ENCODE measurements at places on chromosomes 5 and 9.
A peak's percentile ranks its signal among the peaks of the same experiment; 100 is the strongest.

- no peak for DNase-seq
Observed at GRCh38 chr5:150598821-150599273, 41.6 kb upstream of the SYNPO start.

- no peak for DNase-seq
Observed at GRCh38 chr5:146754621-146755020, 123.9 kb downstream of the PPP2R2B start.

DNA sequence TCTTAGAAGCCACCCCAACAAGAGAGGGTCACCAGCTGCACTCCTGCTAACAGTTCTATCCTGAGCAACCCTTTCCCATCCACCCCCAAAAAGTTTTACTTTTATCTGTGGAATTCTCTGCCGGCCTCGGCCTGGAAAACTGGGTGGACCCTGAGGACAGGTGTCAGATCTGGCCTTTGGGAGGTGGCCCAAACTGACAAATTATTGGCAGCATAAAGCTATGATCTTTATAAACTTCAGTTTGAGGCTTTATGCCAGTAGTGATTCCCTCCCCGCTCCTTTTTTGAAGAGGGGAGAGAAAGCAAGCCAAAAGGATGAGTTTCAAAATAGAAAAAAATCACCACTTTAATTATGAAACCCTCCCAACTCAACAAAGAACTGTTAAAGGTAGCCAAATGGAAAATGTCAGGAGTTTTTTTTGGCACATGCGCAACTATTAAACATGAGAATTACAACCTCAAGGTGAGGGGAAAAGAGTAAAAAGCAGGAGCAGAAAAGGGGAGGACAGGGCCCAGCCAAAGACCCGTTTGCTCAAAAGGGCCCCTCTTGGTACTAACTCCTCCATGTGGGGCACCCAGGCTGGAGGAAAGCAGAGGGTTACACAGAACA is 49.4 kb downstream of the FBXW11 start:
- no peak for DNase-seq

DNA sequence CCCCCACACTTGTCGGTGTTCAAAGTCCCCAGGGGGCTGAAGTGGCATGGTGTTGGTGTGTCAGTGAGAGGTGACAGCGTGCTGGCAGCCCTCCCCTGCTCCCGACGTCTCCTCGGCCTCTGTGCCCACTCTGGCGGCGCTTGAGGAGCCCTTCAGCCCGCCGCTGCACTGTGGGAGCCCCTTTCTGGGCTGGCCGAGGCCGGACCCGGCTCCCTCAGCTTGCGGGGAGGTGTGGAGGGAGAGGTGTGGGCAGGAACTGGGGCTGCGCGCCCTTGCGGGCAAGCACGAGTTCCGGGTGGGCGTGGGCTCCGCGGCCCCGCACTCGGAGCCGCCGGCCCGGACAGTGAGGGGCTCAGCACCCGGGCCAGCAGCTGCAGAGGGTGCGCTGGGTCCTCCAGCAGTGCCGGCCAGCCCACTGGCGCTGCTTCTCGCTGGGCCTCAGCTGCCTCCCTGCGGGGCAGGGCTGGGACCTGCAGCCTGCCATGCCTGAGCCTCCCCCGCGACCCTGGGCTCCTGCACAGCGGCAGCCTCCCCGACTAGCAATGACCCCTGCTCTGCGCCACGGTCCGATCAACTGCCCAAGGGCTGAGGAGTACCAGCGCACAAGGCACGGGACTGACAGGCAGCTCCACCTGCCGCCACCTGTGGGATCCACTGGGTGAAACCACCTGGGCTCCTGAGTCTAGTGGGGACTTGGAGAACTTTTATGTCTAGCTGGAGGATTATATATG is 224.1 kb upstream of the RIOK2 start:
- no peak for DNase-seq

GRCh38 chr9:38053697-38054461 is 15.1 kb downstream of the SHB start:
- no peak for DNase-seq

DNA sequence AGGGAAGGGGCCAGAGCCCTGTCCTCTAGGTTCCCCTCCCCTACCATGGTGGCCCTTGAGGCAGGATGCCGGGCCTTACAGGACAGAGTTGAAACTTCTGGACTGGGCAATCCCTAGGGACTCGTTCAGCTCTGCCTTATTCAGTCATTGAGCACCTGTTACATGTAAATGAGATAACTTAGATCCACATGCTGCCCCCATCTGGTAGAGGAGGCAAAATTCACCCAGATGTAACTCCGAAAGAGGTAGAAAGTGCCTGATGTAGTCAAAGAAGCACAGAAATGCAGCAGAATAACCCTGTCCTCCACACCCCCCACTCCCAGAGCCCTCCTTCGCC is 1.5 kb downstream of the GGTA1 start:
- peak; percentile 75 for DNase-seq

- no peak for DNase-seq
Observed at GRCh38 chr9:130407916-130408663, 36.7 kb upstream of the ASS1 start.

- DNase-seq = peak; percentile 71
Observed at GRCh38 chr5:19910136-19910535, 77.9 kb downstream of the CDH18 start.

DNA sequence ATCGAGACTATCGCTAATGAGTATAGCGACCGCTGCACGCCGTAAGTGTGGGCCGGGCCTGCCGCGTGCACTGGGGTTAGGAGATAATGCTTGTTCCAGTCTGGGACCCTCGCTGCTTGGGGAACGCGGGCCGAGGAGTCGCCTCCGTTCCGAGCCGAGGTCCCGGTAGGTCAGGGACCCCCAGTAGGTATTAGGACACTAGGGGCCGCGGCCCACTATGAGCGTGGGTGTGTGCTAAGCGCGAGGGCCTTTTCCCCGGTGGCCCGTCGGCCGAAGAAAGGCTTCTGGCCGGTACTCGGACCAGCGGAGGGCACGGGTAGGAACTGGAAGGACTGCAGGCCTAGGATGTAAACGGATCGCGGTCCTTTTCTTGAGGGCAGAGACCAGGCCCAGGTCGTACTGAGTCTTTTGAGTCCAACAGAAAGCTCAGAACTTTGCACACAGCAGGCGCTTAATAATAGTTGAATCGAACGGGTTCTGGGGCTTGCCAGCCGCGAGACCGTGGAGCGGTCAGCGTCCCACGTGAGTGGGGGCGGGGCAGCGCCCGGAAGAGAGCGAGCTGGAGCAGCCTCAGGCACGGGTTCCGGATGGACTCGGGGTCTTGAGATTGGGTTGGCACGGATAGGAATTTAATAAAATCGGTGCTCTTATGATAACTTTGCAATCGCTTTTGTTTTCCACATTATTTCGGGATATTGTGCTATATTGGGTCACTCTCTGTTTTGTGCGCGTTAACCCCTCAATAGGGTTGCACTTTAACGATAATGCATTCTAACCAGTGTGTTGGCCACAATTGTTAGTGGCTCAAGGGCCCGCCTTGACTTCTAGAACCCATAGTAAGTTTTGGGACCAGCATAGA is 733 bp downstream of the HSPA4 start:
- DNase-seq = peak; percentile 23

GRCh38 chr9:110520120-110520701 is 59.3 kb downstream of the SVEP1 start:
- DNase-seq = no peak

GRCh38 chr5:178346607-178347334 is 114.2 kb upstream of the PHYKPL start:
- no peak for DNase-seq

DNA sequence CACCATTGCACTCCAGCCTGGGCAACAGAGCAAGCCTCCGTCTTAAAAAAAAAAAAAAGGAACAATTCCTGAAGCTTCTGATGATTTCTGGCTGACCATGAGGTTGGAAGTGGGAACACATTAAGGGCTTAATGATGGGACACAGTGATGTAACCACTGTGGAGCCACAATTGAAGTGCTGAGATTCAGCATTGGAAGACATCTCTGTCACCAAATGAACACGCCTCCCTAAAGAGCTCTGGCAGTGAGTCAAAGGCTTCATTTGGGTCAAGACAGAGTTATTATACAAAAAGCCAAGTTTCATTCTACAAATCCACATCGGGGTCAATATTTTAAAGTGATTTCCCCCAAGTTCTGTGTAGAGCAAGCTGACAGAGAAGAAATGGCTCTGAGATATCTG is 4.5 kb upstream of the S1PR3 start:
- no peak for DNase-seq
